ENCODE measurements at places on chromosomes 1 and 21.

DNA sequence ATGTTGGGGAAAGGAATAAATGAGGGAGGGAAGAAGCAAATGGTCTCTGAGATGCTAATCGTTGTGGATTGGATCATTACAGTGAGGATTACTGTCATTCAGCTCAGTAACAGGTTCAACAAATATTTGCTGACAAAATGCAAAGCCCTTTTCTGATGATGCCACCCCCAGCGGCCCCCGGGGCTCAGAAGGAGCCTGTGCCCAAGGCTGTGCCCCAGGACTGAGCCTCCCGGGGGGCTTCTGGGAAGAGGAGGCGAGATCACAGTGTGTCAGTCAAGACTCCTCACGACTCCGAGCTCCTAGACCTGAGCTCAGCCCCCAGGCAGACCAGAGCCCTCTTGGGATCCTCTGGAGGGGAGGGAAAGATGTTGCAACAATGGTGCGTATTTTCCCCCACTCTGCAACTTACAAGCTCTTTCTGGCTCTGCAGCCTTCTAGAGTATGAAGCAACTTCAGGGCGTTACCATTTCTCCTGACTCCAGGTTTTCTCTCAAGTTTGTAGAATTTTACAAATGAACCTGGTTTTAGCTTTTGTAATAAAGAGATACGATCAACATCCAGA, 20.8 kb downstream of the EPHA8 start:
- no peak for DNase-seq

- no peak for DNase-seq
Observed at GRCh38 chr1:33111965-33112364, 31.0 kb downstream of the AZIN2 start.

GRCh38 chr1:217534566-217534965, 96.3 kb downstream of the GPATCH2 start:
- DNase-seq, result no peak

DNA sequence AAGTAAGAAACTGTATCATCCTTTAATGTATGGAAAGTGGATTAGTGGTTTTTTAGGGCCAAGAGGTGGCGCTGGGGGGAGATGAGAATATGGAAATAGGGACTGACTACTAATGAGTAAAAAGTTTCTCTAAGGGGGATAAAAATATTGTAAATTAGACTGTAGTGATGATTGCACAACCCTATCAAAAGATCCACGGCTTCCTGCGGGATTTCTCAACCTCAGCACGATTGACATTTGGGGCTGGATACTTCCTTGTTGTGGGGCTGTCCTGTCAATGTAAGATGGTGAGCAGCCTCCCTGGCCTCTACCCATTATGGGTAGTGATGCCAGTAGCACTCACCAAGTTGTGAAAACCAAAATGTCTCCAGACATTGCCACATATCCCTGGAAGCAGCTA, 36.0 kb upstream of the PRDM2 start:
- no peak for DNase-seq

GRCh38 chr1:110384581-110385321, 6.1 kb downstream of the SLC16A4 start:
- DNase-seq, result no peak

DNA sequence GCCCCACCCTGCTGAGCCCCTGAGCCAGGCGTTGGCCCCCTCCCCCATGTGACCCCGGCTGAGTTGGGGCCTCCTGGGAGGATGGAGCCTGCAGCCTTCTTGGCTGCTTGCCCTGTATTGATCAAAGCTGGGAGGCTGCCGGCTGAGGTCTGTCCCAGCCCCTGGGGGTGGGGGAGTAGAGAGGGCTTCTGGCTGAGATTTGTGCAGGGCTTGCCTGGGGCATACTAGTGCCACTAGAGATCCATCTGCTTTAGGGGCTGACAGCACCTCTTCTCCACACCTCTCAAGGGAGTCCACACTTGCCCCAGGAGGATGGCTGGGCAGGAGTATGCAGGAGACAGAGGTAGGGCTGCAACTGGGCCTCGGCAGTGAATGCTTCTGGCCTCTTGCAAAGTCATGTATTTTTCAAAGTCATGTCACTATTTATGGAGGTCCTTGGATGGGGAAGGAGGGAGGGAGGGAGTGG, 53.6 kb upstream of the SSBP3 start:
- no peak for DNase-seq

GRCh38 chr1:39239968-39240367, 35.5 kb downstream of the MACF1 start:
- DNase-seq, result no peak

GRCh38 chr1:47812904-47813514, 184.2 kb downstream of the TRABD2B start:
- DNase-seq, result no peak

- DNase-seq, result no peak
Observed at GRCh38 chr21:29237110-29238052, 61.3 kb upstream of the BACH1 start.

GRCh38 chr1:85406887-85407533, 57.9 kb downstream of the DDAH1 start:
- no peak for DNase-seq

GRCh38 chr1:55065648-55066047, 26.3 kb downstream of the PCSK9 start:
- no peak for DNase-seq

DNA sequence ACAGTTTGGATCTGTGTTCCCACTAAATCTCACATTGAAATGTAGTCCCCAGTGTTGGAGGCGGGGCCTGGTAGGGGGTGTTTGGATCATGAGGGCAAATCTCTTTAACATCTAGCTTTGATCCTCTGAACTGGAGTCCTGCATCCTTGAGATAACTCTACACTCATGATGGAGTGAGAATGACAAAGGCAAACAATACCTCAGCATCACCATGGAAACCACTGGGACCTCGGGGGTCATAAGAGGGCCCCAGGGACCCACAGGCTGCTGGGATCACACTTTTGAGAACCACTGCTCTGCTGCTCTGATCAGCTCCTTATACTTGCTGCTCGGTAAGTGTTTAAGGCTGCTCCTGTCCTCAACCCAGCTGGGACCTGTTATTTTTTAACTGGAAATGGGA, 13.4 kb upstream of the OBSCN start:
- no peak for DNase-seq

DNA sequence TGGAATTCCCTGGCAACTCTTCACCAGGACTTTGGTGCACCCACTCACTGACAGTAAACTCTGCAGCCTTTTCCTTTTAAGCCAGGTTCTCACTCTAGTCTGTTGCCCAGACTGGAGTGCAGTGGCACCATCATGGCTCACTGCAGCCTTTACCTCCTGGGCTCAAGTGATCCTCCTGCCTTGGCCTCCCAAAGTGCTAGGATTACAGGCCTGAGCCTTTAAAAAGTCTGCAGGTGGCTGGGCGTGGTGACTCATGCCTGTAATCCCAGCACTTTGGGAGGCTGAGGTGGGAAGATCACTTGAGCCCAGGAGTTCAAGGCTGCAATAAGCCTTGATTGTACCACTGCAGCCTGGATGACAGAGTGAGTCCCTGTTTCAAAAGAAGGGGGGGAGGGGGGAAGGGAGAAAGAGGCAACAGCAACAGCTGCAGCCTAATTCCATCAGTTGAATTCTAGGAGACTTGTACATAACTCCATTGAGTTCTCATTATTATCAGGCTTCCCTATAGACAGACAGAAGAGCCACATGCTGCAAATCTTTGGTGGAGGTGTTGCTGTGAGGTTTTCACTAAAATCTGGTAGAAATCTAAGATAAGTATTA, 8.1 kb upstream of the HNRNPR start:
- DNase-seq, result no peak

DNA sequence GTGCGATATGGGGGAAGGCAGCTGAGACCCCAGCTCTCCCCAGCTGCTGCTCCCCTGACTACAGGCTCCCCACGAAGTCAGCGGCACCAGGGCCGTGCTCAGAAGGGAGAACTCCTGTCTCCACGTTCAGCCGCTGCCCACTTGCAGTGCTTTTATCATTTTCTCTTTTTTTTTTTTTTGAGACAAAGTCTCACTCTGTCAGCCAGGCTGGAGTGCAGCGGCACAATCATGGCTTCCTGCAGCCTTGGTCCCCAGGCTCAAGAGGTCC, 933 bp upstream of the FTCD start:
- no peak for DNase-seq

GRCh38 chr1:234484218-234484617, 5.2 kb upstream of the TARBP1 start:
- DNase-seq, result no peak

DNA sequence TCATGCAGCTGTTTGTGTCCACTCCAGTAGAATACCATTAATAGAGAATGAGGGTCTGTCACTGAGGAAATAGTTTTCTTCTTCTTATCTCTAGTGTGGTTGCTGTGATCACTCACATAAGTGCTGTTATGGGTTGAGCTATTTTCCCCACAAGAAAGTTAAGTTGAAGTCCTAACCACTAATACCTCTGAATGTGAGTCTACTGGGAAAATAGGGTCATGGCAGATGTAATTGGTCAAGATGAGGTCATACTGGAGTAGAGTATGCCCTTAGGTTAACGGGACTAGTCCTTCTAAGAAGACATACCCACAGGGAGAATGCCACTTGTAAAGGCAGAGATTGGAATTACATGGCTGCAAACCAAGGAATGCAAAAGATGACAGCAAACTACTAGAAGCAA, 70.5 kb upstream of the COL24A1 start:
- no peak for DNase-seq

DNA sequence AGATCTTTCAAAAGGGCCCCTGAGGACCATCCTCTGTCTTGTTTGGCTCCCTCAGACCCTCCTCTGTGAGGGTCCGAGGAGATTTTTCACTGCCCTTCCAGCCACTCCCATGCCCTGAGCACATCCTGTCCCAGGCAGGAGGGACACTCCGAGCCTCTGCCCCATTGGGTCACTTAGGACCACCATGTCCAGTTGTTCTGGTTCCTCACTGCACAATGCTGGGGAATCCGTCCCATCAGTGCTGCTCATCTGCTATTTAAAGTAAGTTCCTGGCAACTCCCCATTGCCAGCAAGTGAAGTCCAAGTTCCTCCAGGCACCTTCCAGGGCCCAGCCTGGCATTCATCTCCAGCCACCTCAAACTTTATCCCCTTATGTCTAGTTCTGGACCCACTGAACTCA, 117.5 kb upstream of the GRIK3 start:
- DNase-seq, result no peak

GRCh38 chr1:97500760-97501159, 420.1 kb downstream of the DPYD start:
- no peak for DNase-seq

- DNase-seq, result no peak
Observed at GRCh38 chr1:183234660-183235476, 48.8 kb downstream of the LAMC2 start.

GRCh38 chr1:233679591-233680373, 65.9 kb downstream of the KCNK1 start:
- DNase-seq, result no peak

DNA sequence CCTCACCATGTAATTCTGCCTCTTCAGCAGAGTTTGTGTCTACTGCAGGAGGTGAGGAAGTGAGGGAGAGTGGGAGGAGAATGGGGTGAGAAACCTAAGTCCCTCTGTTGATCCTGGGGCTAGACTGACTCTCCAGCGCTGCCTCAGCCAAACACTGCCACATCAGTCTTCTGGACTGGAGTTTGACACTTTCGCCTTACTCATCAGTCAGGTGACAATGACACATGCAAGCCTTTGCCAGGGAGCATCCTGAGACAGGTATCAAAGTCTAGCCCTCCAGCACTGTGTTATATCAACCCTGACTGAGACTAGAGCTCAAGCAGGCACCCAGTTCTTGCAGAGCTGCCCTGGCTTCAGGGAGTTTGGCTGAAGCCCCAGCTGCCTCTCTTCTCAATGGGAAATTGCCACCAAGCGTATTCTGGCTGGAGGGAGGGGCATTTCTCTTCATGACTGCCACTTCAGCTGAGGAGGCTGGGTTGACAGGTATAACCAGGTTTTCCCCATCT, 33.3 kb upstream of the SUCO start:
- no peak for DNase-seq

- no peak for DNase-seq
Observed at GRCh38 chr1:159756397-159756796, 24.4 kb upstream of the DUSP23 start.

DNA sequence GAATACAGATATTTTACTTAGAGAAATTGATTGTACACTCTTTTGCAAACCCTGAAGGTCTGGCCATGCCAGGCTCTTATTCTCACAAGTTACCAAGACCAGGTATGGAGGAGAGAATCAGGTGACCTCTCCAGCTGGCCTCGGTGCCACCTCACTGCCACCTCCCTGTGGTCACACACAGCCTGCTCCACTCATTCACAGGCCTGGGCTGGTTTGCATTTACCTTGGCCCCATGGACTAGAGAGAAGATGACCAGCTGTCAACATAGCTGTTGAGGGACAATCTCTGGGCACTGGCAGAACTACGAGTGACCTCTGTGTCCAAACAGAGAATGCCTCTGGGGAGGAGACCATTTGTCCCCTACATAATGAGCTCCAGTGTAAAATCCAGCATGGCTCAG, 291.2 kb upstream of the RUNX1 start:
- DNase-seq, result no peak

DNA sequence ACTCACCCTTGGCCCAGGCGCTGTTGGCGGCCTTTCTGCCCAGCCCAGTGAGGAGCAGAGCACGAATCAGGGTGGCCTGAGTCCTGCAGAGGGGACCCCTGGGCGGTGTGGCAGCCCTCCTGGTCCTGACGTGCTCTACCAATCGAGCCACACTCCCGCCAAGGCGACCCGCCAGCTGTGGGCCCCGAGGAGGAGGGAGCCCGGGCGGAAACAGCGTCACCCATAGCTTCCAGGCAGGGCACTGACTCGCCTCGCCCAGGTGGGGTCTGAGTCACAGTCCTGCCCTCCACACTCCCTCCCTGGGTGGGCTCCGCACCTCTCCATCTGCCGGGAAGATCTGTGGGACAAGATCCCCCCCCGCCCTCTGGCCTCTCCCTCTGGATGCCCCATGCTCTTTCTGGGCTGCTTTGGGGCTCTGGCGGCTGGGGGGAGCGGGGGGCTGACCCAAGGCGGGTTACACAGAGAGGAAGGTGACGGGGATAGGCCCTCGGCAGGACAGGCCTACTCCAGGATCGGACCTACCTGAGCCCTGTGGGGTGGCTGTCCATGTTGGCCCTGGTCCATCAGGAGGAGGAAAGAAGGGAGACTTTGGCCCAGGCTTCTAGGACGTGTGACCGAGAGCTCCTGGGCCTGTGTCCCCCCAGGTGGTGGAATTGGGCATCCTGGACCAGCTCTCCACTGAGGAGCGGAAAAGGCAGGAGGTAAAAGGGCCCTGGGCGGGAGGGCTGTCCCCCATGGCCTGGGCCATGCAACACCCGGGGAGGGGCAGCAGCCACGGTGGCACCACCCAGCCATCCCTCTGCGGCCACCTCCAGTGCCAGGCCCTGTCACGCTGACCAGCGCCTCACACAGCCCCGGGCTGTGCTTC, 14.0 kb downstream of the ARHGEF16 start:
- DNase-seq, result no peak
